H1 (cell line): ENCODE measurements at places on chromosomes 1 and 21. TPM values are rescaled to one million over a fixed set of nuclear protein-coding genes. Genes with fewer than 3 reads are reported as not detected.

Gene ADPRS
- 38.1 and 39.4 TPM in 2 replicates for polyA plus RNA-seq

Gene OR2T27
- polyA plus RNA-seq, result not detected in 2 replicates

Gene CYP4Z1
- polyA plus RNA-seq, result not detected in 2 replicates

Gene RAB25
- 98.2 and 117 TPM in 2 replicates for polyA plus RNA-seq

Gene SPATA46
- not detected in 2 replicates for polyA plus RNA-seq

Gene KCNQ4
- 2.2 and 4.0 TPM in 2 replicates for polyA plus RNA-seq

Gene GCSAML
- not detected in 2 replicates for polyA plus RNA-seq

Gene PLEKHA6
- polyA plus RNA-seq, result 4.8 and 7.6 TPM in 2 replicates

Gene HPCAL4
- 0.55 and 0.74 TPM in 2 replicates for polyA plus RNA-seq

Gene PKLR
- 7.5 and 9.9 TPM in 2 replicates for polyA plus RNA-seq

Gene BRINP2
- 0.22 and 0.42 TPM in 2 replicates for polyA plus RNA-seq

Gene RBP7
- polyA plus RNA-seq, result 2.7 and 5.7 TPM in 2 replicates

Gene FCRLA
- polyA plus RNA-seq, result not detected in 2 replicates

Gene ALPL
- 362 and 487 TPM in 2 replicates for polyA plus RNA-seq

Gene PDE9A
- 39.2 and 46.7 TPM in 2 replicates for polyA plus RNA-seq

Gene FRRS1
- 3.5 and 13.7 TPM in 2 replicates for polyA plus RNA-seq

Gene AMIGO1
- 1.5 and 2.4 TPM in 2 replicates for polyA plus RNA-seq

Gene BRDT
- polyA plus RNA-seq, result 0.08 TPM in 2 replicates

Gene LDLRAD1
- not detected in 2 replicates for polyA plus RNA-seq

Gene CGN
- 15.9 and 20.4 TPM in 2 replicates for polyA plus RNA-seq

Gene VSIG8
- not detected in 2 replicates for polyA plus RNA-seq

Gene TLCD4
- polyA plus RNA-seq, result 0.30 and 0.79 TPM in 2 replicates

Gene GPR37L1
- 0.23 and 0.25 TPM in 2 replicates for polyA plus RNA-seq

Gene IARS2
- 12.4 and 15.0 TPM in 2 replicates for polyA plus RNA-seq

Gene FCGR3B
- polyA plus RNA-seq, result not detected in 2 replicates

Gene ST6GALNAC3
- 2.6 and 4.9 TPM in 2 replicates for polyA plus RNA-seq

Gene C1QB
- polyA plus RNA-seq, result not detected in 2 replicates

Gene CD1B
- polyA plus RNA-seq, result not detected in 2 replicates

Gene THEMIS2
- polyA plus RNA-seq, result 27.5 and 28.0 TPM in 2 replicates

Gene KRTAP13-2
- not detected in 2 replicates for polyA plus RNA-seq

Gene ZMPSTE24
- 7.9 and 12.7 TPM in 2 replicates for polyA plus RNA-seq
